Mesendoderm (in vitro differentiated cells): ENCODE measurements at places on chromosomes 3 and 15.
A peak's percentile ranks its signal among the peaks of the same experiment; 100 is the strongest.

DNA sequence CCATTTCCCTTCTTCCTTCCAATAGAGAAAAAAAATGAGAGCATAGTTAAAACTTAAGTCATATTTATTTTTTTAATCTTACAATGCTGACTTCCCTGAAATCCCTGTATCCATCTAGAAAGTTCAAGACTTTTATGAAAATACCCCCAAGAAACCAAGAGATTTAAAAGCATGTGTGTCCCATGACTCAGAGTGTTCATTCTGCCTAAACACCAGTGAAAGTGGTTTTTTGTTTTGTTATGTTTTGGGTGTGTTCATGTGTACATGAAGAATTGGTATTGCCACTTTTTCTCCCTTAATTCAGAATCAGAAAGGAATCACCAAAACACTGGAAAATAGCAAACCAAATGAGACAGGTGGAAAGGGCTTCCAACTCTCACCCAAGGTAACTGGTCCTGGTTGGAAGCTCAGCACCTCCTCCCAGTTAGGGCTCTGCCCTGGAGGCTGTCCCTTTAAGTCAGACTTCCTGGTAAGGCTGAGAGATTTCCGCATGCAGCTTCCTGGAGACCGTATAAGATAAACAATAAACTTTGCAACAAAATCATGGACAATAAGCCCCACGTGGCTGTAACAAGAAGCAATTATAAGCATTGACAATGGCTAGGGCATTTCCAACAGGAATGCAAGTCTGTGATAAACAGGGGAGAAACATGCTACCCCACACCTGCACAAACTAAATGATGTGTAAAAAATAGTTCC, 121.9 kb upstream of the ARHGEF3 start:
- DNase-seq, result peak; percentile 74

DNA sequence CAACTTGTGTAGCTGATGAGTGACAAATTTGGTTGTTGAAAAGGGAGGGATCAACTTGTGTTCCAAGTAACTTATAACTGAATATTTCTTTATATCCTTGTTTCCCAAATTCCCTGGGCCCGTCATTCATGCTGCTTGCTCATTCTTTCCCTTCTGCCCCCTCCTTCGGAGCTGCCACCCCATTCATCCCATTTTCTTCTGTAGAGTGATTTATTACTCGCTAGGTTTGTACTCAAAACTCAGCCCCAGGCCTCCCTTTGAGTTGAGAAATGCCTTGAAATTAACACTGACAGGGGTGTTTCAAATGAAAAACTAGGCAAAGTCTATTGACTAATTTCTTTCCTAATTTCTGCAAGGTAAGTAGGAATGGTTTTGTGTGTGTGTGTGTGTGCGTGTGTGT, 277.4 kb upstream of the SLCO3A1 start:
- DNase-seq, result no peak

- DNase-seq, result no peak
Measured at GRCh38 chr15:88848203-88848602, 45.0 kb downstream of the ACAN start.

- no peak for DNase-seq
Measured at GRCh38 chr3:154779571-154779970, 300.5 kb upstream of the MME start.

DNA sequence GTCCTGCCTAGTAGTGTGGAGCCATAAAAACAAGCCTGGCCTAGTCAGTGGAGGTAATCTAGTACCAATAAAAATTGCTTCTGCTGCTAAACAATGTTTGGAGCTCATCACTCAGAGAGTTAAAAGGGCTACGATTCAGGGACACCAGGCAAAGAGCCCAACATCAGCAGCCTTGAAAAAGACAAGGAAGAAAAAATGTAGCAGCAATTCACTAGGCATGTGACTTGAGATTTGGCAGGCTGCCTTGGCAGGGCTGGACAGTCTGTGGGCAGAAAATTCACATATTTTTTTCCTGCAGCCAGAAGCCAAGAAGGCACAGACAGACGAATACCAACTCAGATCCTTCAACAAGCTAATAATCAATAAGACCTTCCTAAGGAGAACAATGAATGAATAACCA, 47.2 kb downstream of the IGSF11 start:
- no peak for DNase-seq

GRCh38 chr3:8579096-8579495, 65.5 kb downstream of the SSUH2 start:
- DNase-seq, result no peak

DNA sequence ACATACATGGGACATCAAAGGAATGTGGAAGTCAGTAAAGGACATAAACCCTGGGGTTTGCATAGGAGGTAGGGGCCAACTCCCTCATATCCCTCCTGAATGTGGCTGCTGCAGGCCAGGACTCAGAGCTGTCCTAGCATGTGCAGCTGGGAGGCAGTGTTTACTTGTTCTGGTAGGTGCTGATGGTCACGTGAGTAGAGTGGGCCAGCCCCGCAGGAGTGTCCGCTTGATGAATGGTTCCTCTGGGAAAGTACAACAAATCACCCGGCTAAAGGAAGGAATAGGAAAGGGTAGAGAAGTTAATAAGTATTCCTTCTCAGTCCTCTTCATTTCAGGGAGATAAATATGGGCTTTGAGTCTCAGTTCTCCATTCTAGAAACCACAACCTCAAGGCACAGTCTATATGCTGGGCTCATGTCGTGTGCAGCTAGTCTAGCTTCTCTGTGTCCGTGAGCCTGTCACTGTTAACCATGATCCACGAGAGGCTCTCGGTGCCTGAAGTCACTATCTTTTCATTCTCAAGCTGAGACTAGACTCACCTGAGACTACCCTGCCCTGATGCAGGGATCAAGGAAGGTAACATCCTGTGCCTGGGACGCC, 17.9 kb downstream of the RIOX2 start:
- DNase-seq, result no peak

DNA sequence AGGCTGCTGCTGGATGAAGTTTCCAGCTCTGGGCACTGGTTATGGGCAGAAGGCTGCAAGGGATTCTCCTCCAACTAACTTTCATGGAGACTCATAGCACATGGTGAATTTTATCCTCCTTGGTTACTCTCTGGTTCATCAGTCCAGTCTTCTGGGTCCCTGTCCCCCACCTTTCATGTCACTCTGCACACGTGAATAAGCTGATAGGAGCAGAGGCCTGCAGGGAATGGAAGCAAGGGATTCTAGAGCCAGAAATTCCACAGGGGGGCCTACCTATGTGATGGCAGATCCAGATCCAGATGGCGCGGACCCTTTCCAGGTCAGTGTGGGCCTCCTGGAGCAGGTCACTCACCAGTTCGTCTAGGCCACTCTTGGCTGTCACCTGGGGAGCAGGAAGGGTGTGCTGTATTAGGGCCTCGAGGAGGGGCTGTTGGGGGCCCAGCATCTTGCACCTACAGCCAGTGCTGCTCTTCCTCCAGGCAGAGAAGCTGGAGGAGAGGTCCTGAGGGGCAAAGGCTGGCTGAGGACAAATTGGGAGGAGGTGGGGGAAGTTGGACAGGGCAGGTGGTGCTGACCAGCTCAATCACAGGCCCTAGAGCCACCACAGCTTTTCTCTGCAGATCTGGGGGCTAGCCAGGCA, 30.2 kb downstream of the KY start:
- DNase-seq, result no peak

DNA sequence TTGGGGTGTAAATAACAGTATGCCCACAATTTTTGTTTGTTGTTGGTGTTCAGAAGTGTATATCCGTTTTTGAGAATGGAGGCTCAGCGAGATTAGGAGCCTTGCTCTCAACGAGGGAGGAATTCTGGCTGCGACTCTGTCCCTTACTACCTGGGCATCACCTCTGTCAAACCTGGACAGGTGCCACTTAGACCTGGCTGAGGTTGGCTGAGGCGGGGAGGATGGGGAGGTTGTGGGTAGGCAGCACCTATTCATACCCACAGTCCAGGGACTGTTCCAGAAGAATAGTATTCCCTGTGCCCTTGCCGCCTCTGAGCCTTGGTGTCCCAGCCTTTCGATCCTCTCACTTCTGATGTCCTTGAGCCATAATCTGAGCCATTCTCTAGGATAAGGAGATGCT, 99.9 kb downstream of the LINGO1 start:
- no peak for DNase-seq

GRCh38 chr3:161049683-161050248, 55.4 kb downstream of the B3GALNT1 start:
- DNase-seq, result peak; percentile 52

DNA sequence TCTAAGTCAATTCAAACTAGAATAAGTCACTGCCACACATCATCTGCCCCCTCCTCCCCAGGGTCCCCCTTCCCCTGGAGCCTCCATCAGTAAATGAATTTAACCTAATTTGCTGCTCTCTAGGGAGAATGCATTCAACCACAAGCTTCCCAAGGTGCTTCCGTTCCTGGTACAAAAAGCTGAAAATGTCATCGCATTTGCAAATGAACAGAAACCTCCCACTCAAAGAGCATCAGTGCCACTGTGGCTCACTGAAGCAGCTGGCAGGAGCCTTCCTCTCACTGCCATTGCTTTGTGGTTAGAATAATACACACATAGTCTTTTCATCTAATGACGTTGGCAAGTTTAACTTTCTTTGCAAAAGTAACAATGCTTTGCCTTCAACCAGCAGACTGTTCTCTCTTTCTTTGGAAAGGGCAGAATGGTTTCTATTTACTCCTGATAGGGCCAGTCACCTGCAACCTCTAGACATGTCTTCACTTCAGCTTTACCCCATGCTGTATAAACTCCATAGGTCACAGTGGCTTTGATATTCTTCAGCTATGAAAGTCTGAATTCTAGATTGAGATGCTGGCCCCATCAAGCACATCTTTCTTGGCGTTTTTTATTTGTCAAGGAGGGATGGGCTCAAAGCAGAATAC, 238.1 kb downstream of the CPNE4 start:
- DNase-seq, result no peak

GRCh38 chr3:172132159-172132586, 92.8 kb downstream of the FNDC3B start:
- no peak for DNase-seq

GRCh38 chr3:20280257-20280656, 94.3 kb upstream of the SGO1 start:
- DNase-seq, result peak; percentile 74

- no peak for DNase-seq
Measured at GRCh38 chr3:15647611-15648167, 46.1 kb downstream of the BTD start.

GRCh38 chr3:122502139-122502538, 12.6 kb downstream of the KPNA1 start:
- peak; percentile 31 for DNase-seq

- DNase-seq, result peak; percentile 72
Measured at GRCh38 chr3:111299192-111299615, 227.6 kb downstream of the NECTIN3 start.

GRCh38 chr15:75738014-75738646, 25.5 kb upstream of the CSPG4 start:
- no peak for DNase-seq

DNA sequence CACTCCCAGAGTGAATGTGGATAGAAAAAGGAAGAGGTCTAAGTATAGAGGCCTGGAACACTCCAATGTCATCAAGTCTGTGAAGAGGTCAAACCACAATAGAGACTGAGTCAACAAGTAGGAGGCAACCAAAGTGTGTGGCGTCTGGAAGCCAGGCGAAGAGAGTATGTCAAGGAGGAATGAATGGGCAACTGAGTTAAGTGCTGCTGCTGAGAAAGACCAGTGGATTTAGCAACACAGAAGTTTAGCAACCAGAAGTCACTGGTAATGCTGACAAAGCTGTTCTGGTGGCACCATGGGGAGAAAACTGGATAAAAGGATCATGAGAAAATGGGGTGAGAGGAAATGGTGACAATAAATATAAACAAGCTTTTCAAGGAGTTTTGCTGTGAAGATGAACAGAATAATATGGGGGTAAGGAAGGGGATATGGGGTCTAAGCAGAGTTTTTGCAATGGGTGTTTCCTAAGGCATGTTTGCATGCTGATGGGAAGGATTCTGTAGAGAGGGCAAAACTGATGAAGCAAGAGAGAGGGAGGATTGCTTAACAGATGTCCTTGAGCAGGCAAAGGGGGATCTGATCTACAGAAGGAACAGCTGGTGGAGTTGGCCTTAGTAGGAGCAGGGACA, 38.4 kb downstream of the PCOLCE2 start:
- peak; percentile 47 for DNase-seq
